ENCODE measurements at places on chromosomes 2 and 18.

GRCh38 chr2:191666226-191666625, 11.7 kb upstream of the NABP1 start:
- no peak for DNase-seq

GRCh38 chr2:64866797-64867196, 122.4 kb upstream of the SLC1A4 start:
- DNase-seq: no peak

- DNase-seq: no peak
These were observed 625.5 kb downstream of the ARHGAP15 start for GRCh38 chr2:143754742-143755141.

- no peak for DNase-seq
These were observed 323.5 kb upstream of the TANK start for GRCh38 chr2:160836755-160837154.

GRCh38 chr2:99636144-99637034, 146.6 kb upstream of the REV1 start:
- no peak for DNase-seq

DNA sequence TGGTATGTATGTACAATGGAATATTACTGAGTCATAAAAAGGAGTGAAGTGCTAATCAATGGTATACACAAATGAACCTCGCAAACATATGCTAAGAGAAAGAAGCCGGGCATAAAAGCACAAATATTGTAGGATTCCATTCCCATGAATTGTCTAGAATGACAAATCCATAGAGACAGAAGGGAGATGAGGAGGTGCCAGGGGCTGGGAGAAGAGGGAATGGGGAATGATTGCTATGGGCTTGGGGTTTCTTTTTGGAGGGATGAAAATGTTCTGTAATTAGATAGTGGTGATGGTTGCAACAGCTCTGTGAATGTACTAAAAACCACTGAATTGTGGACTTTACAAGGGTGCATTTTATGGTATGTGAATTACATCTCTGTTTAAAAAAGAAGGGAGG, 73.5 kb downstream of the GLI2 start:
- no peak for DNase-seq

DNA sequence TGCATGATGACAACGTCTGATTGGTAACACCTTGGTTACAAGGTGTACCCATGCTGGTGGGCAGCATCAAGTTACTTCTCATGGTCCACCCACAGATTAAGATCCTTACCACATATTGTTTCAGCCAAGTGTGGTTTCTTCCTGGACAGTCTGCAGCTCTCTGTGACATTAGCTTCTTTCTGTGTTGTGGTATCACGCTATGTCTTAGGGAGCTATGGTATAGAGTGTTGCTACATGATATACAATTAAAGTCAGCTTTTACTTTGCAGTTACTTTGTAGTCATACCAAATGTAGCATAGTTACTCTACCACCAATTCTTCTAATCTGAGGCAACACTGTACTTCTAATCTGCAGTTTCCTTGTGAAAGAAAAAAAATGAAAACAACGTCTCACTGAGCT, 48.8 kb downstream of the ZCCHC2 start:
- DNase-seq: no peak

Measured in activated gamma-delta T cell (primary cell).